Lung (tissue), 17 donors: ENCODE measurements at places on chromosomes 16 and 17. TPM values are rescaled to one million over a fixed set of nuclear protein-coding genes. Genes with fewer than 3 reads are reported as not detected.

- no peak overlapping the region for H3K27ac ChIP-seq
- H3K4me1 ChIP-seq, result peaks cover 15% of the 10 kb centered on the region
- no peak overlapping the region for H3K4me3 ChIP-seq
- H3K27me3 ChIP-seq, result no peaks in the 10 kb centered on the region
These were observed 240.3 kb upstream of the GSE1 start for GRCh38 chr16:85372627-85373372.

The ST6GALNAC2 gene
- 38.0 TPM for total RNA-seq

The TEKT1 gene
- total RNA-seq, result 18.5 TPM

The PRSS53 gene
- total RNA-seq, result 2.2 TPM

- DNase-seq, result no peak
- peaks cover 11% of the 10 kb centered on the region for H3K36me3 ChIP-seq
- no peaks in the 10 kb centered on the region for H3K27me3 ChIP-seq
- peaks cover 6% of the 10 kb centered on the region for H3K4me1 ChIP-seq
These were observed 506 bp downstream of the ATP5MC1 start for GRCh38 chr17:48892940-48893645.

DNA sequence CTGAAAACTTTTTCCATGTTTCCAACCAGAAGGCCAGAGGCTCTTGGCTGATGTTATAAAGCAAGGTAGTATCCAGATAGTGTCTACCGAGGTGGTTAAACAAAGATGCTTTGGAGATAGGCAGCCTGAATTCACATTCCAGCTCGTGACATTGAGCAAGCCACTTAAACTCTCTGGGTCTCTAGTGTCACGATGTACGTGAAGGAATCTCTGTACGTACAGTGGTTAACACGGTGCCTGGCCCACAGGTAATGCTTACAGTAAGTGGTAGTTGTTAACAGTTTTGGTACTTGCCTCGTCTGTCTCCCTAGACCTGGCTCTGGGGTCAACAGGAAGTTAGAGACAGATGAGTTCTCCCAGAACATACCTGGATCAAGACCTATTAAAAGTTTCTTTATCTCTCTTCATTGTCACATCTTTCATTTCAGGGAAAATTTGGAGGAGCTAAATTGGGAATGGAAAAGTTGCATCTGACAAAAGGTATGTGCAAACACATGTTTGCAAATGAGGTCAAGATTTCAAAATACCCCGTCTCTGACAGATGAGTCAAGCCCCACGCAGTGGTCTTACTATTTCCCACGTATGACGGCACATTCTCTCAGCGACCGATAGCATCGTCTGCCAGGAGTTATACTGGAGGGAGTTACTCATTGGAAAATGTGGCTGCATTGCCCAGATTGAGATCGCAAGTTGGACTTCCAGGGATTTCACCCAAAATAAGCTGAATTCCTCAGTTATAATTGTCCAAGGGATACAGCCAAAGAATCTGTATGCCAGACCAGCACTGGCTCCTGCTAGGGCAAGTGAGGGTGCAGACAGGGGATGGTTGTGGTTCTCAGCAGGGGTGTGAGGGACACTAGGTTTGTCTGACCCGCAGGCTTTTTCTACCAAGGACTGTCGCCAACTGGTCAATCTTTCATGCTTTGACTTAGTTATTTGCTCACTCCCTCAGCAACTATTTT lies 18.9 kb upstream of the MYH10 start:
- H3K4me3 ChIP-seq, result no peak overlapping the region
- H3K4me1 ChIP-seq, result no peaks in the 10 kb centered on the region
- DNase-seq, result no peak
- no peaks in the 10 kb centered on the region for H3K36me3 ChIP-seq

- no peak for DNase-seq
- no peak overlapping the region for H3K27ac ChIP-seq
- no peak overlapping the region for H3K4me3 ChIP-seq
- no peaks in the 10 kb centered on the region for H3K4me1 ChIP-seq
These were observed 14.8 kb downstream of the SGCA start for GRCh38 chr17:50180620-50181019.

DNA sequence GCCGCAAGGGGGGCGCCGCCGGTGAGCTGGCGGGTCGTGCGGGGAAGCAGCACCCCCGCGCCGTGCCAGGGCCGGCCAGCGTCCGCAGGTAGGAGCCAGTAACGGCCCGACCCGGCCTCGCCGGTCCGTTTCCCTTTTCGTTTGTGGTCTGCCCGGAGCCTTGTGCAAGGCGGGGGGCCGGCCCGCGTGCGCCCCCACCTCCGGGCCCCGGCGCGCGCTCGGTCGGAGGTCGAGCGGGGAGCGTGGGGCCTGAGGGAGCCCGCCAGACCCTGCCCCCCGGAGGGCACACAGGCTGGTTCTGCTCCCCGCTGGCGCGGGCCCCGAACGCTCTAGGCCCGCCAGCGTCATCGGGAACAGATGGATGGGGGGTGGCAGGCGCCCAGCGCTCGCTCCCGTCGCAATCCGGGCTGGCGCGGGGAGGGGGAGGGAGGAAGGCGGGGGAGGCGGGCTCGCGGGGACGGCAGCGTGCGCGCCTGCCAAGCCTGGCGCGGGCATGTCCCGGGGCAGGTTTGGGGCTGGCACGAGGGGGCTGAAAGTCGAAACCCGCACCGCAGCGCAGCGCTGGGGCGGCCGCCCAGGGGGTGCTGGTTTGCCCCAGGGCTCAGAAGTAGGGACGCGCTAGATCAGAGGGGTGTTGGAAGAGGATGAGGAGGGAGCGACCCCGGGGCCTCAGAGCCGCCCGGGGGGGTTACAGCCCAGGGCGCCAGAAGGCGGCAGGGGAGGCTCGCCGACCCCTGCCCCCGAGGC lies 1.5 kb upstream of the GSE1 start:
- peaks cover 73% of the 10 kb centered on the region for H3K4me1 ChIP-seq
- no peaks in the 10 kb centered on the region for H3K36me3 ChIP-seq
- H3K4me3 ChIP-seq, result peak overlapping the region; percentile 41
- DNase-seq, result peak; percentile 87
